ENCODE measurements at places on chromosomes 13 and 19. TPM values are rescaled to one million over a fixed set of nuclear protein-coding genes. Genes with fewer than 3 reads are reported as not detected.

Gene CAB39L
- 13.3 TPM for total RNA-seq

Gene CEACAM4
- total RNA-seq: not detected

Gene ZNF737
- 60.2 TPM for total RNA-seq

Gene ZNF493
- total RNA-seq: 51.3 TPM

Gene ZNF208
- total RNA-seq: 0.85 TPM

Gene CGB3
- not detected for total RNA-seq

Gene URAD
- 144 TPM for total RNA-seq

Gene CLEC17A
- total RNA-seq: not detected

Gene LILRB1
- total RNA-seq: 30.5 TPM

Gene UBE2L5
- total RNA-seq: not detected

Gene IGFL4
- total RNA-seq: not detected

Gene PSG7
- not detected for total RNA-seq

Gene IFNL1
- total RNA-seq: not detected

Gene PRTN3
- not detected for total RNA-seq

Gene NLRP7
- total RNA-seq: not detected

Gene CYP4F8
- not detected for total RNA-seq

Gene IGSF23
- total RNA-seq: 11.0 TPM

Gene ZNF569
- total RNA-seq: 3.5 TPM

Gene LIM2
- not detected for total RNA-seq

Gene SLC44A2
- 24.2 TPM for total RNA-seq

Gene CYP2S1
- 4.1 TPM for total RNA-seq

Gene FFAR2
- total RNA-seq: 1.8 TPM

Gene ZNF345
- total RNA-seq: 3.1 TPM

Data from Peyer's patch (tissue), 4 donors.